ENCODE measurements at places on chromosomes 6 and 20. TPM values are rescaled to one million over a fixed set of nuclear protein-coding genes. Genes with fewer than 3 reads are reported as not detected.

EFCAB8 gene
- total RNA-seq: not detected

GGTLC1 gene
- total RNA-seq: not detected

SOX18 gene
- 0.15 TPM for total RNA-seq

DNA sequence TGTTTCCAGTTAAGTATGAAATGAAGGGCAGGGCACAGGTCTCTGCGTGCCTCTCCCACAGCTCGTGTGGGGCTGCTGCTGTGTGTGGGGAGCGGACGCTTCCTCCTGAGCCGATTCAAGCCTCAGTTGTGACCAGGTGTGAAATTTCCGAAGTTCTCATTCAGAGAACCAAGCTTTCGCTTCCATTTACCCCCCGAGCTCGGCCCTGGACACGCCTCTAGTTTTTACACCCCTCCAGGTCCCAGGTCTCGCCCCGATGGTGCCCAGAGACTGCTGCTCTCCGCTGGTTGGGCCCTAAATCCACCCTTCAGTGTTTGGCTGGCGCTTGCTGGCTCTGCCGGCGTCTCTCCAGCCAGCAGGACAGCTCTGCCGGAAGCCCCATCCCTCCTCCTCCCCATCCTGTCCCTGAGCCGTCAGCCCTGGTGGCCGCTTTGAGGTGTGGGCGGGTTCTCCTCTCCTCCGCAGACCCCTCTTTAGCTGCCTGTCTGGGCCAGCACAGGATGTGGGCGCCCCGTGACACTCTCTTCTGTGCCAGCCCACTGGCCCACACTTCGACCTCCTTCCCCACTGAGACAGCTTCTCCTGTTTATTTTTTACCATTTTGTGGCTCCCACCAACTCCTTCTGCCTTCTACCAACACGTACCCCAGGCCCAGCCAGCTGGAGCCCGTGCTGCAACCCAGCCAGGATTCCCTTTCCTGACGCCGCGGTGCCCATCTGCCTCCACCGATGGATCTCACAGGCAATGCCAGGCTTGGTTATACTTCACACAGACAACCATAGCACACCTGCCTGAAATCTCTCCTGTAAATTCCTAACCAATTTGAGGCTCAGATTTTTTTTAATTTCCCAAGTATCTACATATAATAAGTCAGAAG is 142.8 kb downstream of the DLL1 start:
- DNase-seq: no peak
- H3K27me3 ChIP-seq: peaks cover 1% of the 10 kb centered on the region
- H3K36me3 ChIP-seq: 0 out of 2 replicates have a peak, but pooled peaks cover 6% of the 10 kb centered on the region
- H3K4me3 ChIP-seq: no peak overlapping the region
- no peak overlapping the region for H3K27ac ChIP-seq
- no peaks in the 10 kb centered on the region for H3K4me1 ChIP-seq

GRCh38 chr6:140376209-140376608 is 1001.8 kb upstream of the CITED2 start:
- no peak for DNase-seq
- no peak overlapping the region for H3K4me3 ChIP-seq
- H3K27me3 ChIP-seq: no peaks in the 10 kb centered on the region
- H3K36me3 ChIP-seq: peaks cover 5% of the 10 kb centered on the region
- no peak overlapping the region for H3K27ac ChIP-seq
- H3K4me1 ChIP-seq: peaks cover 44% of the 10 kb centered on the region

- H3K4me3 ChIP-seq: no peak overlapping the region
- H3K27ac ChIP-seq: no peak overlapping the region
Observed at GRCh38 chr6:3949521-3949920, 100.3 kb downstream of the FAM50B start.

- no peak overlapping the region for H3K27ac ChIP-seq
- H3K4me1 ChIP-seq: peaks cover 31% of the 10 kb centered on the region
- peak; percentile 57 for DNase-seq
- H3K4me3 ChIP-seq: no peak overlapping the region
- no peaks in the 10 kb centered on the region for H3K27me3 ChIP-seq
Observed at GRCh38 chr6:84103029-84103428, 69.5 kb downstream of the MRAP2 start.

GRCh38 chr6:81895511-81896185 is 143.2 kb upstream of the TENT5A start:
- no peaks in the 10 kb centered on the region for H3K27me3 ChIP-seq
- peaks cover 9% of the 10 kb centered on the region for H3K4me1 ChIP-seq
- H3K4me3 ChIP-seq: no peak overlapping the region
- no peak overlapping the region for H3K27ac ChIP-seq
